ENCODE measurements at places on chromosomes 16 and 17.

DNA sequence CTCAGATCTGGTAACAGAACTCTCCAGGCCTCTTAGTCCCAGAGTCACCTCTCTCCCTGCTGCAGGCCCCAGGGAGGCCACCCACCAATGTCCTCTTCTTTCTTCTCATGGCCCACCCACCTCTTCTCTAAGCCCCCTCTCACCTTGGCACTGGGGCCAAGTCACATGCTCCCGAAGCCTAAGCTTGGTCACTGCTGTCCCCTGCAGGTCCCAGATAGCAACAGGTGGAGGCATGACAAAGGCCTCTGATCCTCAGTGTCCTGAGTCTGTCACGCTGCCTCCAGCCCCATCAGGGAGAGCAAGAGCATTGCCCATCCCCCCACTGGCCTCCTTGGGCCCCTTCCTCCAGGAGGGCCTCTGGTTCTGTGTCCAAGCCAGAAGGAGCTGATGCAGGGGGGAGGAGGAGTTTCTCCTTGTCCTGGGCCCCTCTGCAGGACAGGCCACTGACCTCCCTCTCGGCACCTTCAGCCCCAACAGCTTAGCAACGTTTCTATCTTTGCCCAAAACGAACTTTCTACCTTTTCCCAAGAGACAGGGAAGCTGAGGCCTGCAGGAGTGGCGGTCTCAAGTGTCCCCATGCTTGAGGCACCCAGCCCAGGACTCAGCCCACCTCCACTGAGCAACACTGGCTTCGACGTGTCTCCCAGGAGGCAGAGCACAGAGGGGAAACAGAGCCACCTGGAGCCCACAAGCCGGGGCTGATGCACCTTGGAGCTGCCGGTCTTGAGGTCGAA is 8.6 kb downstream of the P2RX1 start:
- no peak for DNase-seq

DNA sequence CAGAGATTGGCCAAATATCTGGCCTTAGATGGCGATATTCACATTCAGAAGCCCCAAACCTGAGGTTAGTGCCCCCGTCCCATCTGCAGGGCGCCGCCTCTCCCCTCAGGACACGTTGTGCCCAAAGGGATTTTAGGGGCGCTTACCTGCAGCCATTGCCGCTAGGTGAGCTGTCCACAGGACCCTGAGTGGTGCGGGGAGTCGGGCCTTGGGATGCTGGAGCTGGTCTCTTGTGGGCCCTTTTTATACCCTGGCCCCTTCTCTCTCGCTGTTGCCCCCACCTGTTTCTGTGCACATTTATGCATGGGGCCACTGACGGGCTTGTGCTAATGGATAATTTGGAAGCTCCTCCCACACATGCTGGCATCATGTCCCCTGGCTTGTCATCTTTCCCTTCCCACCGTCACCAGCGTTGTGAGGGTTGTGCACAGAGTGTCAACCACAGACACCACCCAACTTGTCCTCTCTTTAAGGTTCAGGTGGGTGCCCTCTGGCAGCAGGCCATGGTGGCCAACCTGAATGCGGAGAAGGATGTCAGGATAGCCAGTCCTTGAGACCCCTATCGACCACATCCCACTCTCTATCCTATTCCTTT is at the start of gene CSHL1:
Gene CSHL1, minus strand, starts transcription at position 218 of the 595 bp plus-strand sequence. Its CDS starts 62 bp downstream, at position 156.
- no peak for DNase-seq

GRCh38 chr17:81250286-81251093 is 11.4 kb downstream of the NDUFAF8 start:
- no peak for DNase-seq

DNA sequence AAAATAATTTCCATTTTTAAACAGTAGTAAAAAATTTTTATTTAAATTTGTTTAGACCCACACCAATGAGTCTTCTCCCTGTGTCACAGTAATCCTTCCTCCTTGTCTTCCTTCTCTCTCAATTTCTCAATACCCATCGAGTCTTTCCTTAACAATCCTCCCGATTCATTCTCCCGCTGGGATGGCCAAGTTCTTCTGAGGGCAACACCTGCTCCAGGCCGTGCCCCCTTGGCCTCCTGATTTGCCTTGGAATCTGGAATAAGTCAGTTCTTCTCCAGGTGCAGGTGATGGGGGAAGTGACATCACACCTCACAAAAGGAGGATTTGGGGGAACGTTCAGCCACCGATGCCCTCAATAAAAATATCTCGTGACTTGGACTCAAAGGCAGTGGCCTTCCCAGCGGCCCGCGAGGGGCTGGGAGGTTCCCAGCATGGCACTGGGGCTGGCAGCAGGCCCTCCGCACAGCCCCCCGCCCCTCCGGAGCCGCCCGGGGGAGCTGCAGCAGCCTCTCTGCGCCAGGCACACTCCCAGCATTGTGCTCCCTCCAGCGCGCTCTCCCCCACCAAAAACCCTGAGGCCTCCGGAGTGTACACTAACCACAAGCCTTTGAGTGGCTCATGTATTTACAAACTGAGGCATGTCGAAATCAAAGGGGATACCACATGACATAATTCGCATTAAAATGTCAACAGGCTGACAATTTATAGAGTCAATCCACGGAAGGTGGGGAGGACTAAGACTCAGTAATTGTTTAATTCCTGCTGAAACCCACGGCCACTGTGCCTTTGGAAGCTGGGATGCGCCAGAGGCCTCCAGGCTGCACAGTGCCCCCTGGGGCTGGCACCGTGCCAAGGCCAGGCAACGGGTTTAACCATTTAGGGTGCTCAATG is 120.5 kb downstream of the ZFHX3 start:
- no peak for DNase-seq

DNA sequence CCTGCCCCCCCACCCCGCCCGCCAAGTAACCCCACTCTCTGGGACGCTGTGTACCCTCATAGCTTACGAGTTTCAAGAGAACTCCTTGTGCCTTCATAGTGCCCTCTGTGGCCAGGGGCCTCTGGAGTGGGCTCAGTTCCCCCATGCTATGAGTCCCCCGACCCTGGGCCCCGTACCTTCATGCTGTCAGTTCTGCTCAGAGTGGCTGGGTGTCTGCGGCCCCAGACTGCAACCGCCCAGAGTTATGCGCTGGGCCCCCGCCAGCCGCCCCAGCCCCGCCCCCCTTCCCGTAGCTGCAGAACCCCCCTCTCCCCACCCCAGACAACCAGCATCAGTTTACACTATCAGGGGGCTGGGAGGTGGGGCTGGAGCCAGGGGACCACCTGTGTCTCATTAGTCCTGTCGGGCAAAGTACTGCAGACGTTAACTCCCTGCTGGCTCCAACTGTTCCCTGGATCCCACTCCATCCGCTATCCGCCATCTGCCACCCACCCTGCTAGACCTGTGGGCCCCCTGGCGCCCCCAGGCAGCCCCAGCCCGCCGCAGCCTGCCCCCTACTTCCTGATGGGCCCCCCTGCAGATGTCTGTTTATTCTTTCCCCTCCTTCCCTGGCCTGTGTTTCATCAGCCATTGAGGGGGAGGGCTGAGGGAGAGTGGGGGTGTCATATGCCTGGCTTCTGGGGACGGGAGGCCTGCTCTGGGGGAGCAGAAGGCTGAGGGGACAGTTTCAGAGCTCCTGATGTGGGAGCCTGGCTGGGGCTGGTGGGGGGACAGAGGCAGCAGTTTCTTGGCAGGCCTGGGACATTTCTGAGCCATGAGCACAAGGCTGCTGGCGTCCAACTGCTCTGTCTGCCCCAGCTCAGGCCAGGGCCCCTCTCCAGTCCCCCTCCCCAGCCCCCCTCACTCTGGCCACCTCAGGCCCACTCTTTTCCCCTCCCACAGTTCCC is at the start of gene MFAP4:
Gene MFAP4, minus strand, starts transcription at position 217 of the 947 bp plus-strand sequence. Its CDS starts 35 bp downstream, at position 182.
- DNase-seq, result no peak

- DNase-seq, result no peak
Measured at GRCh38 chr17:60857556-60858080, 180.0 kb downstream of the BCAS3 start.

DNA sequence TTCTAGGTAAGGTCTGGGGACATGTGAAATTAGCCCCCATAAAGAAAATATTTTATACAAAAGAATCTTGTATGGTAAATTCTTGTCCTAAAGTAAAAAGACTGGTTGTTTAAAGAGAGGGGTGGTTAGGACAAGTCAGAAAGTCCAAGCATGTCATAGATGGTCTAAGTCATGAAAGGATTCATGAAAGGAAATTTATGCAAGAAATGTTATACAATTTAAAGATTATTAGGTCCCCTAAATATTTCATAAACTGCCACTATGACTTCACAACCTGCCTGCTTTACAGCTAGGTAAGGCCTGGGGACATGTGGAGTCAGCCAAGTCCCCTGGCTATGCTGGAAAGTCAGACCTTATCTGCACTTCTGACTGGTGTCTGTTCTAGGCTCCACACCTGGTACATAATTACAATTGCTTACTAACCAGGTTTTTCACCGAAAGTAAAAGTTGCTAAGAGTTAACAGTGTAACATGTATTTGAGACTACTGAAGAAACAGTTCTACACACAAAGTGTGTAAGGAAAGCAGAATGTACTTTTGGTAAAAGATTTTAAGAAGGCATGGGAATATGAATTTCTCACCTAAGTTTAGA is 17.0 kb downstream of the N4BP1 start:
- no peak for DNase-seq

DNA sequence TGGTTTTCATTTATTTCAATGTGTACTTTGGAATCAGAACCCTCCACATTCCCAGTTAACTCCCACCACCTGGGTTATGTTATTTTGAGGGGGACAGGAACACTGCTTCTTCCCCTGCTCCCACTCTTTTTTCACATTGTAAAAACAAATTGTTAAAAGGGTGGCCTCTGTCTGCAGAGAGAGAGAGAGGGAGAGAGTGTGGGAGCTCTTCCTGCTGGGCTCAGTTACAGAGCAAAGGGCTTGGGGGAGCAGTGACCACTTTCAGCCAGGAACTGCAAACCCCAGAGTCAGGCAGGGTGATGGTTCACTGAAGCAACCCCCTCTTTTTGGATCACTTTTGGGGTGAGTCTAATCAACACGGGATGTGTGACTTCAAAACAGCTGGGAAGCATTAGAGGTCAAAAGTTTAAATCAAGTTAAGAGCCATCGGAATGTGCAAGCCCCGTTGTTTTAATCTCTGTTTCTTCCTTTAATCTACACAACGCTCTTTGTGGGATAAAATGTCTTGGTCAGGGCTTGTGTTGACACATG is 577.0 kb upstream of the CDH11 start:
- DNase-seq, result no peak

GRCh38 chr16:70561623-70562022 is 38.0 kb downstream of the SF3B3 start:
- no peak for DNase-seq

DNA sequence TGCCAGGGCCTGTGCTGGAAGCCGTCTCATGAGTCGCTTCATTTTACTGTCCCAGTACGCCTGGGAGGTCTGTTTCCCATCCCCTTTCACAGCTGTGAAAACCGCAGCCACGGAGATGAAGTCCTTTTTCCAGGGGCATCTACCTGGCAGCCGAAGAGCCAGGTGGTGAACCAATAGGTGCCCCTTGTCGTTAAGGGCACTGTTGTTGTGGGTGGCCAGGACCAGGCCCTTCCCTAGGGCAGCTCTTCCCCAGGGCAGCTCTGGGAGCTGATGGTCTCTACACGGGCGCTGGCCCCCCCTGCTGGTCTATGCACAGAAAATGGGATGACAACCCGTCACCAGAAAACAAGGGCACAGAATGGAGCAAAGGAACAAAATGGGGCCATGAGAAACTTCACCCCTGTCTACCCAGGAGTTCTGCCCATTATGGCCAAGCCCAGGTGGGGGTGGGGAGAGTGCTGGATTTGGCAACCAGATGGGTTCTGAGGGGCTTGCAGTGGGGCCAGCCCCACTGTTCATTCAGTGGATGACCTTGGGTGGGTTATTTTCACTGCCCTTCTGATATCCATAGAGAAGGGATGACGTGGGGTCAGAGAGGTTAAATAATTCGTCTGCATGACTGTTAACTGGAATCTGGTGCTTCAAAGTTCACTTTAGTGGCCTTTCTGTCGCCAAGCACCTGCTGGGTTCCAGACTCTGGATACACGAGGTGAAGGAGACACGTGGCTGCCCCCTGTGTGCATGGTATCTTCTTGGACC is 11.5 kb downstream of the RMI2 start:
- DNase-seq, result no peak

DNA sequence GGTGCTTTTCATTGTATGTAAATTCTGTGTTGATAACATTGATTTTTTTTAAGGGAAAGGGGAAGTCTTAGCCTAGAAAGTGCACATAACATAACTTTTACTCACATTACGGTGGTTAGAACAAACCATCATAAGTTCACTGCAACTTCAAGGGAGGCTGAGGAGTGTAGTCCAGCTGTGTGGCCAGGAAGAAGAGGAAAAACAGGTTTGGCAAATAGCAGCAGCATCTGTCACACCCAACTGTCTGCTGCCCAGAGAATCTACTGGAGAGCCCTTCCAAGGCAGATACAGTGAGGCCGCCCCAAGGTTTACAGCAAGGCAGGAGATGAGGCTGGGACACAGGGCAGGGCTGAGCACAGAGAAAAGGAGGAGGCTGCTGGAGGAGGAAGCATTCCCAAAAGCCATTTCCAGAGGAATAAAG is 60.6 kb downstream of the AIPL1 start:
- DNase-seq, result no peak

Measured in cortex of kidney (tissue), 1 donor.